Muscle of leg (tissue), 16 donors: ENCODE measurements at places on chromosomes 12 and 14. TPM values are rescaled to one million over a fixed set of nuclear protein-coding genes. Genes with fewer than 3 reads are reported as not detected.

DNA sequence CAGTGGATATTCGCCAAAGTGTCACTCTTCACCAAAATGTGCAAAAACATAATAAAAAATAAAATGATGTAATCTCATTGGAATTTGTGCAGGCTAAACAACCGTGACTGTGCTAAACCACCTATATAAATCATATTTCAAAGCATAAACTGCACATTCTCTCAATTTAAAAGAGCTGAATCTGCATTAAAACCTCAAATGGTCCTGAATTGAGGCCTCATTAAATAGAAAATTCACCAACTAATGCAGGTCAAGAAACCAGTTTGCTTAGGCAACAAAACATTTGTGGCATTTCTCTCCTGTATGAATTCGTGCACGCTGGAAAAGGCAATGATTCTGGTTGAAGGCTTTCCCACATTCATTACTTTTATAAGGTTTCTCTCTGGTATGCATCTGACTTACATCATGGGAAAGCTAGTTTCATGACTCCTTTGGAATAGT is 80.1 kb upstream of the IFNG-AS1 start:
- DNase-seq, result peak; percentile 41

The CCDC175 gene
- polyA plus RNA-seq, result not detected

The WBP11 gene
- 50.7 TPM for polyA plus RNA-seq

DNA sequence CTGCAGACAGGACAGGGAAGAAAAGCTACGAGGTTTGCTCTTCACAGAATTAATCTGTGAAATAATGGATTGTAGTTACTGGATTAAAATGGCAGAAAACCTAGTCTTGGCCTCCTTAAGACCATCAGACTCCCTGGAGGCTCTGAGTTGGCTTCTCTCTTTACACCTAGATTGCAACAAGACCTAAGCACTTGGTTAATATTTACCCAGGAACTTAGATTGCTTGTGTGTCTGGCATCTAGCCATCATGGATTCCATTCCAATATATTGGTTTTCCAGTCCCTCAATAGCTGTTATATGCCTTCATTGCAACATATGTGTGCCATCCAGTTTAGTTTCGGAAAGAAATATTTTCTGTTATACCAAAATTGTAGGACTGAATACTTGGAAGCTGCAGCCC is 1.9 kb upstream of the GTF2A1 start:
- DNase-seq, result peak; percentile 38

DNA sequence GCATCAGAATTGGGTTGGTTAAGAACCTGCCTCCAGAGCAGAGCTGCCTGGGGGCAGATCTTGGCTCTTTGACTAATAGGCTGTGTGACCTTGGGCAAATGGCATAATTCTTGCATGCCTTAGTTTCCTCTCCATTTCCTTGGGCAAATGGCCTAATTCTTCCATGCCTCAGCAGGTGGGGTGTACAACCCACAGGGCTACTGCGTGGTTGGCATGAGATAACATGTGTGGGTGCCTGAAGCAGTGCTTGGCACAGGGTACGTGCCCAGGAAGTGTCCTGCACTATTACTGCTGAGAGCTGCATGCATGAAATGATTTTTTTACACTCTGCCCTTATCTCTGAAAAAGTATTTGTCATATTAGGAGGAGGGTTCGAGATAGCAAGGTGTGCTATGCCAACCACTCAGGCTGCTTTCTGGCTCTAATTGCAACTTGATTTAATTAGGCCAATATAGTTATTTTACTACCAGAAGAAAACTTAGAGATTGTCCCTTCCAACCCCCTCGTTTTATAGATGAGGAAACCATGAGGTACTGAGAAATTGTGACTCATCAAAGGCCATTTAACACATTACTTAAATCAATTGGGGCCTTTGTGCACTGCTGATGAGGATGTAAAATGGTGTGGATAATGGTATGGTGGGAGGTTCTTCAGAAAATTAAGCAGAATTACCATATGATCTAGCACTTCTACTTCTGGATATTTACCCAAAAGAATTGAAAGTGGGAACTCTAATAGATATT is 161.6 kb upstream of the HIF1A start:
- DNase-seq, result no peak

GRCh38 chr14:37036669-37037341 is 135.6 kb downstream of the SLC25A21 start:
- peak; percentile 18 for DNase-seq

DNA sequence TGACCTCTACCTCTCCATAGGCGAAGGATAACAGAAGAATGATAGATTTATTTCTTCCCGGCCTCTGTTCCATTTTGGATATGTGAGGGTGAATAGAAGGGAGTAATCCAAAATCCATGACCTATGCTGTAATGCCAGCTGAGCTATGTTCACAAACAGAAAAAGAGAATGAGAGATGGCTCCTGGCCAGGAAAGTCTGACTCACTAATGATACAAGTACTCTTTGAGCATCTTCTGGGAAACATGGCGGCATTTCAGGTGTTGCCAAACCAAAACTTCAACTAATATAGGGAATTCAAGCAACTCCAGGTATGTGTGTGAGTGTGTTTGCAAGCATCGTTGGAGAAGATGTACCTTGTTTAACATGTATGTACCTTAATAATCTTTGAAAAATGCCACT is 55.1 kb downstream of the MED13L start:
- peak; percentile 89 for DNase-seq

GRCh38 chr12:22105542-22105941 is 59.5 kb downstream of the CMAS start:
- no peak for DNase-seq

- DNase-seq, result no peak
These were observed 765.2 kb upstream of the SEL1L start for GRCh38 chr14:82298811-82299210.

DNA sequence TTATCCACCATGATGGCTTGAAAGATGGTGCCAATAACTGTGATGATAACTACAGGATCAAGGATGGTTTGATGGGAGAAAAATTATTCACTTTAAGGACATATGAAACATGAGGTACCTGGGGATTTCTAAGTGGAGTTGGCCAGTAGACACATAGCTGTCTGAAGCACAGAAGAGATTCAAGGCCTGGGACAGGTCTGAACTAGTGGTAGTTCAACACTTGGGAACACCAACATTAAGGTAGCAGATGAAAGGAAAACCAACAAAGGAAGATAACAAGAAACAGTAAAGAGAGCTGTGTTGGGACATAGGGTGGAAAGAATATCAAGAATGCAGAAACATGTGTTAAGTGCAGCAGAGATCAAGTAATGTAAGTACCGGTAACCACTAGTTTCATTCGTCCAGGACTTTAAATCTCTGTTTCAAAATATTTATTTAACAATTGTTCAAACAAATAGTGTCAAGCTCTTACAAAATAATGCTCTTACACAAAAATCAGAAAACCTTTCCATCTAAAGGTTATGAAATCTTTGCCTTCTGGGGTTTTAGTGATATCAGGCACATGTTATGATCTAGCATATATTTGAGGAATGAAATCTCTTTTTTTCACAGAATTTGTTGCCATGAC is 104.7 kb downstream of the ST8SIA1 start:
- no peak for DNase-seq

DNA sequence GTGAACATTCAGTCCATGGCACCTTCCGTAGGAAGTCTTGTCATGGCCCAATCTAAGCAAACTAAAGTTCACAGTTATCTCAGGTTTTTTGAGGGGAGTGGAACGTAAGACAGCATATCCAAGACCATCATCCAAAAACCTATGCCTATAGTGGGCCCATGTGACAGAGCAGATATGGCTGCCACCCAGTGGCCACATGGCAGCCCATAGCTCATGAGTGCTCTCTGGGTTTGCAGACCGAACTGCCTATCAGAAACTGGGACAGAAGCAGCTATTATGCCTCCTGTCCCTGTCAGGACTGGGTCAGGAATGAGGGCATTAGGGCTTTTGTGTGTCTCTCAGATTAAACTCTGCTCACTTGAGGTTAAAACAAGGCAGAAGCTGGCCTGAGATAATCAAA is 503.7 kb downstream of the NRXN3 start:
- no peak for DNase-seq

GRCh38 chr14:26424537-26424936 is 173.3 kb downstream of the NOVA1 start:
- no peak for DNase-seq

- no peak for DNase-seq
These were observed 257.1 kb downstream of the SYT10 start for GRCh38 chr12:33182485-33182884.

GRCh38 chr12:45327823-45328383 is 112.0 kb downstream of the ANO6 start:
- no peak for DNase-seq

- no peak for DNase-seq
These were observed 39.7 kb upstream of the FICD start for GRCh38 chr12:108475396-108475795.

- DNase-seq, result no peak
These were observed 5.5 kb downstream of the SLC38A1 start for GRCh38 chr12:46263140-46264016.

The INHBE gene
- 1.9 TPM for polyA plus RNA-seq
